Activated naive CD4-positive, alpha-beta T cell treated with anti-CD3 and anti-CD28 coated beads for 36 hours (primary cell): ENCODE measurements at places on chromosomes 16 and 17. TPM values are rescaled to one million over a fixed set of nuclear protein-coding genes. Genes with fewer than 3 reads are reported as not detected.

DNA sequence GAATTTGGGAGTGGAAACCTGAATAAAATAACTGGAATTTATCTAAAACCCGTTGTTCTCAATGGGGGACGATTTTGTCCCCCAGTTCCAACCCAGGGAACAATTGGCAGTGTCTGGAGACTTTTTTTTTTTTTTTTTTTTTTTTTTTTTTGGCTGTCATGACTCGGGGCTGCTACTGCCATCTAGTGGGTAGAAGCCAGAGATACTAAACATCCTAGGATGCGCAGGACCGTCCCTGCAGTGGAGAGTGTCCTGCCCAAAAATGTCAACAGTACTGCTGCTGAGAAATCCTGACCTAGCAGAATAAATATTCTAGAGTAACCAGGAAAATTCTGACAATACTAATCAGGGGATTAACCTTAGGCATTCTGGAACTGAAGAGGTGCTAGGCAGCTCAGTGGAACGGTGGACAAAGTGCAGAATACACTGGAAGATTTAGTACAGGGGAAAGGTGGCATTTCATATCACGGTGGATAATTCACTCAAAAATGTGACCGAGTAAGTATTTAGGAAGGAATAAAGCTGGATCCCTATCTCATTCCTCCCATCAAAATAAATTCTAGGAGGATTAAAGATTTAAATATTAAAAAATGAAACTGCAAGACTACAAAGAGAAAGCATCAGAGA, 107.6 kb downstream of the SPECC1 start:
- no peaks in the 10 kb centered on the region for H3K27me3 ChIP-seq
- H3K4me3 ChIP-seq = no peak overlapping the region
- H3K27ac ChIP-seq = no peak overlapping the region
- DNase-seq = peak; percentile 68

DNA sequence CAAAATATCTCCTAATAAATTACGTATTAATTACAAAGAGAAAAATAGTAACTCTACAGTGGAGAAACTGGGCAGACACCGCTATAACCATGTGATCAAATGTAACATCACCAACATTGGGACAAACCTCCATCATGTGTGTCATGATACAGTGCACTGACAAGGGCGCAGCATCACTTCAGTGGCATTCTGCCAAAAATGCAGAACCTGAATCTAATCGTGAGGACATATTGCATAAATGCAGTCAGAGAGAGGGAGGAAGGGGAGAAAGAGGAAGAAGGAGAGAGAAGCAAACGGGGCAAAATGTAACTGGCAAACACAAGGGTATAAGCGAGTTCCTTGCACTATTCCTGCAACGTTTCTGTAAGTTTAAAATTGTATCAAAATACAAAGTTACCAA, 74.2 kb upstream of the MARCHF10 start:
- peaks cover 7% of the 10 kb centered on the region for H3K4me1 ChIP-seq
- H3K27ac ChIP-seq = no peak overlapping the region
- DNase-seq = no peak

DNA sequence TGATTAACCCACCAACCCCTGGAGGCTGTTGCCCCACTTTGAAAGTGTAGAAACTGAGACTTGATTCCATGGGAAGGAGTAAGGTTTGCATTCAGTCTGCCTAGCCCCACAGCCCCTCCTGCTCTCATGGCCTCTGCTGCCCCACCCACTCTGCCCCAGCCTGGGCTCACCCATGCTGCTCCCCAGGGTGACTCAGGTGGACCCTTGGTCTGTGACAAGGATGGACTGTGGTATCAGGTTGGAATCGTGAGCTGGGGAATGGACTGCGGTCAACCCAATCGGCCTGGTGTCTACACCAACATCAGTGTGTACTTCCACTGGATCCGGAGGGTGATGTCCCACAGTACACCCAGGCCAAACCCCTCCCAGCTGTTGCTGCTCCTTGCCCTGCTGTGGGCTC, 6.5 kb downstream of the PRSS41 start:
- no peak overlapping the region for H3K4me3 ChIP-seq
- H3K36me3 ChIP-seq = no peaks in the 10 kb centered on the region
- no peak for DNase-seq
- H3K27me3 ChIP-seq = peaks cover 10% of the 10 kb centered on the region
- no peaks in the 10 kb centered on the region for H3K4me1 ChIP-seq
- no peak overlapping the region for H3K27ac ChIP-seq

GRCh38 chr17:73336408-73337329, 24.9 kb upstream of the CDC42EP4 start:
- no peak overlapping the region for H3K27ac ChIP-seq
- no peak for DNase-seq
- H3K36me3 ChIP-seq = no peaks in the 10 kb centered on the region
- no peaks in the 10 kb centered on the region for H3K4me1 ChIP-seq

DNA sequence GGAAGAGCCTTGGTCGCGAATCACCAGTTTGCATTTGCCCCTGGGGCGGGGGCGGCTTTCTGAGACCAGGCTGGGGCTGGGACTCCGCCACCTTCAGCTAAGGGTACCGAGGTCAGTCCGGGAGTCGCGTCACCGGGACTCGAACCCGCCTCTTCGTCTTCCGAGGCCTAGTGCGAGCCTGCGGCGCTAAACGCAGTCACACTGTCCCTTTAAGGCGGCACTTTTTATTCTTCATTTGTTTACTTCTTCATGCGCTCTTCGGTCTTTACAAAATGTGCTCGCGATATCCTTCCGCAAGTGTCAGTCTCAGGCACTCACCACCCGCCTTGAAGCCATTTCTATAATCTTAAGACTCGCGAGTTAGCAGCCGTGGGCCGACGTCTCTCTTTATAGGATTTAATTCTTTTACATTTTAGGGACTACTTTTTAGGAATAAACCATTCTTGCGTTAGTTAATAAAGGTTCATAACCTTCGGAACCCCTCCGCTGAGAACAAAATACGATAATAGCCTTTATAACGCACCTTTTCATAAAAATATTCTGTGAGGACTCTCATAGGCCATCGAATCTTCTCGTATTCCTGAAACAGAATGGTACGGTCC, 593 bp upstream of the HEXIM1 start:
- peaks cover 17% of the 10 kb centered on the region for H3K36me3 ChIP-seq
- peaks cover 46% of the 10 kb centered on the region for H3K4me1 ChIP-seq
- peak; percentile 83 for DNase-seq
- no peaks in the 10 kb centered on the region for H3K27me3 ChIP-seq

- no peaks in the 10 kb centered on the region for H3K36me3 ChIP-seq
- DNase-seq = peak; percentile 74
- H3K27ac ChIP-seq = peak overlapping the region; percentile 72
- no peaks in the 10 kb centered on the region for H3K27me3 ChIP-seq
- no peak overlapping the region for H3K4me3 ChIP-seq
Observed at GRCh38 chr17:39018267-39019134, 51.3 kb upstream of the FBXO47 start.

DNA sequence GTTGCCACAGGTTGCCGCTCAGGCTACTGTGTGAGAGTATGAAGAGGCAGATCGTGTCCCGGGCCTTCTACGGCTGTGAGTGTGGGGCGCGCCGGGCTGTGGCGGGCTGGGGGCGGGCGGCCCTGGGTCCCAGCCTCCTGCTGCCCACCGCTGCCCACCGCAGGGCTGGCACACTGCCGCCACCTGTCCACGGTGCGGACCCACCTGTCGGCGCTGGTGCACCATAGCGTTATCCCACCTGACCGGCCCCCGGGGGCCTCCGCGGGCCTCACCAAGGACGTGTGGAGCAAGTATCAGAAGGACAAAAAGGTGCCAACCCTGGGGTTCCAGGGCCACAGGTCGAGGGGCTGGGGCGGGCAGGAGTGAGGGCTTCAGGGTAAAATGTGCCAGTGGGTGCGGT, 28.7 kb downstream of the MNT start:
- no peak for DNase-seq
- H3K4me1 ChIP-seq = no peaks in the 10 kb centered on the region
- H3K27me3 ChIP-seq = no peaks in the 10 kb centered on the region
- no peak overlapping the region for H3K27ac ChIP-seq
- H3K36me3 ChIP-seq = no peaks in the 10 kb centered on the region

- no peak overlapping the region for H3K4me3 ChIP-seq
- no peaks in the 10 kb centered on the region for H3K36me3 ChIP-seq
- no peak overlapping the region for H3K27ac ChIP-seq
- peaks cover 2% of the 10 kb centered on the region for H3K27me3 ChIP-seq
- H3K4me1 ChIP-seq = no peaks in the 10 kb centered on the region
Observed at GRCh38 chr16:54843424-54843750, 87.3 kb upstream of the IRX5 start.

Gene MRPL38
- 117 TPM for total RNA-seq

DNA sequence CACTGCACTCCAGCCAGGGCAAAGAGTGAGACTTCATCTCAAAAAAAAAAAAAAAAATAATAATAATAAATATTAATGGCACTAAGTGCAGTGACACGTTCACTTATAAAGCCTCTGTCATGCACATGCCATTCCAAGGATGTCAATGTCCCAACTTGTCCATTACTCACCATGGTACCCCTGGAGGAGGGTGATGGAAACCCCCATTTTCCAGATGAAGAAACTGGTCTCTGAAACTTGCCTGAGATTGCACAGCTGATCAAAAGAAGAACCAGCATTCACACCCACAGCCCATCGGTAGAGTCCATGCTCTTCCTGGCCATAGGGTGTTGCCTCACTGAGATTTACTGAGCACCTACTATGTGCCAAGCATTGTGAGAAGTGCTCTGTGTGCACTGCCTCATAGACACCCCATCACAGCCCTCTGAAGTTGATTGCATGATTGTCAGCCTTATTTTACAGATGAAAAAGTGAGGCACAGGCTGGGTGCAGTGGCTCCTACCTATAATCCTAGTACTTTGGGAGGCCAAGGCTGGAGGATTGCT, 123.7 kb downstream of the ABCC1 start:
- peaks cover 1% of the 10 kb centered on the region for H3K4me1 ChIP-seq
- no peak overlapping the region for H3K4me3 ChIP-seq
- peaks cover 26% of the 10 kb centered on the region for H3K36me3 ChIP-seq
- H3K27ac ChIP-seq = no peak overlapping the region
- H3K27me3 ChIP-seq = no peaks in the 10 kb centered on the region
